ENCODE measurements at places on chromosomes 12 and 14.
A peak's percentile ranks its signal among the peaks of the same experiment; 100 is the strongest.

DNA sequence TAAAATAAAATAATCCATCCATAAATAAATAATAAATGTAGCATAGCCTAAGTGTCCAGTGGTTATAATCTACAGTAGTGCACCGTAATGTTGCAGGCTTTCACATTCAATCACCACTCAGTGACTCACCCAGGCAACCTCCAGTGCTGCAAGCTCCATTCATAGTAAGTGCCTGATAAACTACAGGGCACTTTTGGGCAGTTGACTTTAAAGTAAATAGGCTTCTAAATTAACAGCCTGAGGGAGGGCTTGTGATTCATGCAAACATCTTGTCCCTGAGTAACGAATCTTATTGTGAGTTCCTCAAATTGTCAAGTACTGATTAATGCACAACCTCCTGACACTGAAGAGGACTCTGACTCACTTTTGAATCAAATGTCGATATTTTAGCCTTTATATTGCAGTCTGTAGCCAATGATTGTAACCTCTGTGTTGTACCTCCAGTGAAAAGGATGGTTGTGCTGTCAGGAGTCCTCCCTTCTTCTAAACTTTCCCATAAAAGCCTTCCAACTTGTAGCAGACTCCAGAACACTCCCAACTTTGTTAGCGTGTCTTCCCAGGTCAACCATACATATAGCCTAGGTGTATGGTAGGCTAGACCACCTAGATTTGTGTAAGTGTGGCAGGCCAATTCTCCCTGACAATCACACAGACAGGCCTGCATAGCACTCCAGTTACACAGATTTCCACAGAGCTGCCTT lies 55.0 kb upstream of the BICD1 start:
- DNase-seq: peak; percentile 98

DNA sequence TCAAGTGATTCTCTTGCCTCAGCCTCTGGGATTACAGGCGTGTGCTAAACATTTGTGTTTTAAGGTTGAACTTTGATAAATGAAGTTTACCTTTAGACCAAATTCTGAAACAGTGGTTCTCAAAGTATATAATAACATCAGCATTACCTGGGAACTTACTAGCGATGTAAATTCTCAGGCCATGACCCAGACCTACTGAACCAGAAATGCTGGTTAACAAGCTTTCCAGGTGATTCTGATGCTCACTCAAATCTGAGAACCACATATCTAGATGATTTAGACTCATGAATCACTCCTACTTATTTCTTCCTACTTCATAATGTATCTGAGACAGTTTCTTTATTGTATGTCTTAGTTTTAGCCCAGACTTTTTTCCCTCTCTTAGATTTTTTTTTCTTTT lies 43.6 kb downstream of the RAD51B start:
- DNase-seq: no peak

- no peak for DNase-seq
Observed at GRCh38 chr12:11826574-11826973, 177.1 kb downstream of the ETV6 start.

GRCh38 chr12:47636908-47637780 lies 68.7 kb downstream of the RPAP3 start:
- peak; percentile 38 for DNase-seq

- DNase-seq: peak; percentile 58
Observed at GRCh38 chr12:44372259-44372658, 503.9 kb downstream of the NELL2 start.

DNA sequence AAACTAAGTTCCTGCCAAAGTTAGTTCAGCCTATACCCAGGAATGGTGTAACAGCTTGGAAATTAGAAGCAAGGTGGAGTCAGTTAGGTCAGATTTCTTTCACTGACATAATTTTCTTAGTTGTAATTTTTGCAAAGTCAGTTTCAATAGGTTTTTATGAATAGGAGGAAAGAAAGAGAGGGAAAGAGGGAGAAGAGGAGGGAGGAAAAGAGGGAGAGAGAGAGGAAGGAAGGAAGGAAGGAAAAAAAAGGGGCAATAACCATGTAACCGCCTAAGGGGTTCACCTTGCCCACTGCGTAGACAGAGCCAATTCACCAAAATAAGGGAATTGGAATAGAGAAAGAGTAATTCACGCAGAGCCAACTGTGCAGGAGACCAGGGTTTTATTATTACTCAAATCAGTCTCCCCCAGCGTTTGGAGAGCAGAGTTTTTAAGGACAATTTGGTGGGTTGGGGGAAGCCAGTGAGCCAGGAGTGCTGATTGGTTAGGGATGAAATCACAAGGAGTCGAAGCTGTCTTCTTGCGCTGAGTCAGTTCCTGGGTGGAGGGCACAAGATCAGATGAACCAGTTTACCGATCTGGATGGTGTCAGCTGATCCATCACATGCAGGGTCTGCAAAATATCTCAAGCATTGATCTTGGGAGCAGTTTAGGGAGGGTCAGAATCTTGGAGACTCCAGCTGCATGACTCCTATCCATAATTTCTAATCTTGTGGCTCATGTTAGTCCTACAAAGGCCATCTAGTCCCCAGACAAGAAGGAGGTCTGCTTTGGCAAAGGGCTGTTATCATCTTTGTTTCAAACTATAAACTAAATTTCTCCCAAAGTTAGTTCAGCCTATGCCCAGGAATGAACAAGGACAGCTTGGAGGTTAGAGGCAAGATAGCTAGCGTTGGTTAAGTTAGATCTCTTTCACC lies 126.0 kb upstream of the AMIGO2 start:
- no peak for DNase-seq

DNA sequence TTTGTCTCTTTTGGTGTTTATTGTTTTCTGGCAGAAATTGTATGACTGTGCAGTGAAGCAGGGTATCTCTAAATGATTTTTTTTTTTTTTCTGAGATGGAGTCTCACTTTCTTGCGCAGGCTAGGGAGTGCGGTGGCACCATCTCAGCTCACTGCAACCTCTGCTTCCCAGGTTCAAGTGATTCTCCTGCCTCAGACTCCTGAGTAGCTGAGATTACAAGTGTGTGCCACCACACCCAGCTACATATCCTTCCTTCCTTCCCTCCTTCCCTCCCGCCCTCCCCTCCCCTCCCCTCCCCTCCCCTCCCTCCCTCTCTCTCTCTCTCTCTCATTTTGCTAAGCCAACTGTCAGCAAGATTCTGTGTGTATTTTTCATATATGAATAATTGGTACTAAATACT lies 94.4 kb downstream of the PPHLN1 start:
- DNase-seq: no peak

GRCh38 chr14:76175942-76176341 lies 24.2 kb downstream of the GPATCH2L start:
- DNase-seq: no peak

DNA sequence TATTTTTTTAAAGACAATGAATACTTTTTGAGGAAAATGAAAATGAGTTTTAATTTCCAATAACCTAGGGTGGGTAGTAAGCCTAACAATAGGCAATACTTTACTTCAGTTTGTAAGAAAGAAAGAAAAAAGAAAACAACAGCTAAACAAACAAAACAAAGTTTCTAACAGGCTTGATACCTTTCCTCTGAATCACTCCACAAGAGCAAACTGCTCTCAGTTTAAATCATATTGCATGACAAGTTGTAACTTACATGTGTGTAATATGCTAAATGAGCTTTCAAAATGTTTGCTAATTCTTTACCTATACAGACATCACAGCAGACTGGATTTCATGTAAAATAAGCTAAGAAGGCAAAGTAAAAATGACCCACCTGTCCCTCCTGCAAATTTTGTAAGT lies 6.7 kb upstream of the LMO3 start:
- no peak for DNase-seq

- DNase-seq: no peak
Observed at GRCh38 chr14:98714626-98715425, 557.2 kb downstream of the BCL11B start.

DNA sequence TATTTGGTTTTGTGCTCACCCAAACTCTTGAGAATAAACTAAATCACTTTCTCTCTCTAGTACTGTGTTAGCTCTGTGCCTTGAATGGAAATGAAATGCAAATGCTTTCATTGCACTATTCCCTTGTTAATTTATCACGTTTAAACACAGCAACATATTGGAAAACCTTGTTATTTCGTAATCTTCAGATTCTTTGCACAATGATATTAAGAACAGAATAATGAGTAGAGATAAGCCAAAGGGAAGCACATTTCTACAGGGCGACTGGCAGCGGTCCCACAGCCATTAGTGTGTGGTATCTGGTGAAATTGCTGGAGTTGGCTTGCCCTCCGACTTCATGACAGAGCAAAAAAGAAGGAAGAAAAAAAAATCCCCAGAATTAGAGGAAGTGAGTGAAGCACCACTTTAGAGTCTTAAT lies 166.1 kb upstream of the E2F7 start:
- DNase-seq: peak; percentile 47

DNA sequence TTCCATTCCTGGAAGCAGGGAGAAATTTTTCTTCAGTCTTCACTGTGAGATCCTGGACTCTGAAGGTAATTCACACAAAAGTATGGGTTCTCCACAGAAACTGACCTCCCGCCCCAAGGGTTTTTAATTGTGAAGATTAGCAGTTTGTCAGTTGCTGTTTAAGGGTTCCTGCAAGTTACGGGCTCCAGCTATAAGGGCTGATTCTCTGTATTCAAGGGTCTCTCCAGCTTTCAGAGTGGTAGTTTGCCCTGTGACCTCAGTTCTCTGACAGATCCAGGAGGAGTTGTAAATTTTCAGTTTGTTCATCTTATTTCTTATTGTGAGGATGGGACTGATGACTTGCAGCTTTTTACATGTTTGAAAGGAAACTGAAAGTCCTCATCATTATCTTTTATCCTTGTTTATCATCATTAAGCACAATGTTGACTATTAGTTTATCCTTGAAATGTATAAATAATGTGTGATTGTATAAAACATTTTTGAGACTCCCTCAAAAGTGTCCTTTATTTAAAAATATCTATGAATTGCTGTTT lies 110.9 kb downstream of the SCAF11 start:
- no peak for DNase-seq

- no peak for DNase-seq
Observed at GRCh38 chr12:67515679-67516340, 132.7 kb upstream of the DYRK2 start.

DNA sequence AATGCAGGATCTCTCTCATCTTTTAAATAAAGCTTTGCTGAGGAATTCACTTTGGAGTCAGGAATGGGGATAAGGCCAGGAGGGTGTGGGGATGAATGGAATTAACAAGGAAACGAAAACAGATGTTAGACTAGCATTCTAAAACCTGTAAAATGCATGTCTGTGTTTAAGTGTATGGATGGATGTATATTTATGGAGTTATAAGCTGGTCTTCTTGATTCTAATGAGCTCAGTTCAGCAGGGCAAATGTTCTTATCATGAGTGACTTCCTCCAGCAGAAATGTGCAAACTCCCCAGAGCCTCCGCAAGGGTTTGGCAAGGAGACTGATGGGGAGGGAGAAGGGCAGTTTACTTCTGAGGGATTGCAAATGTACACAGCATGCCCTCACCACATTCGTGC lies 149.1 kb downstream of the NTF3 start:
- no peak for DNase-seq

GRCh38 chr14:28576523-28576922 lies 190.1 kb upstream of the FOXG1 start:
- DNase-seq: no peak

GRCh38 chr14:29265852-29266251 lies 499.3 kb downstream of the FOXG1 start:
- DNase-seq: no peak

DNA sequence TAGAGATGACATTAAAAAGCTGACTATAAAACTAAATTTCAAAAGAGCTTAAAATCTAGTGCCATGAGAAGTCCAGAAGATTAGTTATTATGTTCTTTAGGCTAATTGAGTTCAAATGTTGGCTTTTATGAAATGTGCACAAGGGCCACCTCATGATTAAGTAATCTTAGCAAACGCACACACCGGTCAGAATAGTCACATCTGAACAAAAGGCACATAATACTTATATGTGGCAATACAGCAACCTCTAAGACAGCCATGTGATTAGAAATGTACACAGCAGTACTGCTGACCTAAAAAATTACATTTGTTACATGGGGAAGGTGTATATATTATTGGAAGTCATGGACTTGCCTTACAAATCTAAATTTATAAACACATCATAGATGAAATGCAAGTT lies 344.7 kb upstream of the GARIN6 start:
- no peak for DNase-seq

DNA sequence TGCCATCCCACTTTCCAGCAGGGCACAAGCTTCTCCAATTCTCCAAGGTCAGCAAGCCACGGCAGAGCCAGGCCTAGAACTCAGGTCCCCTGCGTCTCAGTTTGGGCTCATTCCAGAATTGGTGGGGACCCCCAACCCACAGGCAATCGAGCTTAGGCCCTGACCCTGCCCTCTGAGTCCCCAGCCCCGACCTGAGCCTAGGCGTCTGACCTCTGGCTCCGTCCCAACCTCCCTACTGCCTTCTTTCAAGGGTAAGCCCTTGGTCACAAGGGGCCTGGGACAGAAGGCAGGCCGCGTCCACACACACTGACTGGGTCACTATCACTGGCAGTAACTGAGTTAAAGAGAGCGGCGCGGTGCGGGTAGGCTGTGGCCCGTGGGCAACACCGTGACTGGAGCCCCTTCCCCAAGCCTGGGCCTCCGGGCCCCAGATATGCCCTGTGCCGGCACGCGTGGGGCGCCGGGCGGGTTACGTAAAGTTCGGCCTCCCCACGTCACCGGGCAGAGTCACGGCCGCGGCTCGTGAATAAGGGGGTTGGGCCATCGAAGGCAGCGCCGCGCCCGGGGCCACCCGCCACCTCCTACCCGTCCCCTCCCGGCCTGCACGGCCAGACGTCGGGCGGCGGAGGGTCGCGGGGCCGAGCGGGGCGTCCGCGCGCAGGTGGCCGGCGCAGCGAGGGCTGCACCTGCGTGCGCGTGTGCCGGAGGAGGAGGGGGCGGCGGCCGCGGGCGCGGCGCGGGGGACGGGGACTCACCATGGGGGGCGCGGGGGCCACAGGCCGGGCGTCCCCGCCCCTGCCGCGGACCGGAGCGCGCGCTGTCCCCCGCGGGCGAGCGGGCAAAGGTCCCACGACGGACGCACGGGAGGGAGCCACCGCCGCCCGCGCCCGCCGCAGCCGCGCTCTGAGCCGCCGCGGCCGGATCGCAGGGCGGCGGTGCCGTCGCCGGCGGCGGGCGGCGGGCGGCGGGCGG lies 516 bp downstream of the ANKRD9 start:
- DNase-seq: peak; percentile 49

GRCh38 chr14:54385556-54385955 lies 11.3 kb upstream of the CDKN3 start:
- no peak for DNase-seq

GRCh38 chr14:68401317-68401716 lies 391.6 kb downstream of the ZFP36L1 start:
- no peak for DNase-seq

- no peak for DNase-seq
Observed at GRCh38 chr14:74391479-74391878, 34.5 kb downstream of the SYNDIG1L start.

DNA sequence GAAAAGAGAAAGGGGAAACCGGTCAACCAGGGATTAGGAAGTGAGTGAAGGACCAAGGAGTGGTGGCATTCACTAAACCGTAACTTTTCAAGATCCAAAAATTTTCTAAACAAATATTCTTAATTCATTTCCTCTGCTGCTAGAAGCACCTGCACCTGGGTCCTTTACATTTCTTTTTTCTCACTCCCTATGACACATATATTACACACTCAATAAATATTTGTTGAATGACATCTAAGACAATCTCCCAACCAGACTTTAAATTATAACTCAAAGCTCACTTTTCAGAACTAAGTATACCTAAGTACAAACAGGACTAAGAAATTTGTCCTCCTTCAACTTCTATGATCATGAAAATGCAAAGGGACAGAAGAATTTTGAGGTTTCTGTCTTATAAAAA lies 11.1 kb downstream of the TTC5 start:
- no peak for DNase-seq

- DNase-seq: no peak
Observed at GRCh38 chr14:19947413-19948090, 16.8 kb downstream of the OR4K1 start.

GRCh38 chr12:1583421-1584078 lies 10.8 kb downstream of the FBXL14 start:
- peak; percentile 92 for DNase-seq

Data from EL (cell line).